ENCODE measurements at places on chromosomes 1 and 21. TPM values are rescaled to one million over a fixed set of nuclear protein-coding genes. Genes with fewer than 3 reads are reported as not detected.

Gene B3GALT5
- total RNA-seq = 0.06 TPM

Gene PRDM16
- 0.99 TPM for total RNA-seq

Gene PLPPR4
- 1.5 TPM for total RNA-seq

Gene MYBPH
- total RNA-seq = not detected

Gene FAM167B
- 5.5 TPM for total RNA-seq

Gene SPATA46
- total RNA-seq = not detected

Gene DPT
- 111 TPM for total RNA-seq

Gene MATN1
- total RNA-seq = not detected

Gene NBPF4
- not detected for total RNA-seq

Gene TEDDM1
- total RNA-seq = not detected

- peak; percentile 75 for DNase-seq
These were observed 150.1 kb downstream of the CDC7 start for GRCh38 chr1:91650764-91651163.

GRCh38 chr21:19541602-19542001 lies 1138.0 kb upstream of the TMPRSS15 start:
- no peak for DNase-seq

DNA sequence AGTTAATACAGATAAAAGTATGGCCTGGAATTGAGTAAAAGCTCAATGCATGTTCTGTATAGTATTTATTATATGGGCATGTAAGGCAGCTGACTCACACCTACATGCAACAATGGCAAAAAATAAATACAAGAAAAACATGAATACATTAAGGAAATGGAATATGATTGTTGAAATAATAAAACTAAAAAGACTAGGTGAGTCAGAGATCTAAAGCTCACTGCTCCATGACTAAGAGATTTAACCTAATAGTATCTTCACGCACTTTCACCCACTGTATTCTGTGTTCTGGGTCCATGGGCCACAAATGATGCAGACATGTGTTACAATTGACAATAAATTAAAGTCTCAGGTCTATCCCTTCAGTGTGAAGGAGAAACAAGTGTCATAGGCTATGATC lies 607.0 kb downstream of the AGBL4 start:
- no peak for DNase-seq

GRCh38 chr1:62783736-62784508 lies at the start of gene ATG4C:
Gene ATG4C, plus strand, starts transcription at chr1:62784132. Its CDS starts 19,655 bp downstream, at chr1:62803787.
- peak; percentile 96 for DNase-seq

DNA sequence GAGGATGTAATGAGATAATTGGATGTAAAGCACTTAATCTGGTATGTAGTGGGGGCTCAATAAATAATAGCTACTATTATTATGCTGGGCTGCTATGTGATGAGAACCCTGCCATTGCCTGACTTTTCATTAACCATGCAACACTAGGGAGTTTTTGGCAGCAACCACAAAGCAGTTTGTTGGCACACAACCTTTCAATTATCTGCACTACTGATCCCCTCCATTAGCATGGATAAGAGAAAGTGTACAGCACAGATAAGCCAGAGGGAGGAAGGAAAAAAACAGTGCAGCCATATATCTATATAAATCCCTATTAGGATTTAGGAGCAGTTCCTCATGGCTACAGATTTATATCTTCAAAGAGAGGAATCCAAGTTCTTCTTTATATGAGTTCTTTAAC lies 498.5 kb downstream of the NUF2 start:
- DNase-seq = no peak

- no peak for DNase-seq
These were observed 31.2 kb upstream of the CSF3R start for GRCh38 chr1:36513676-36514473.

DNA sequence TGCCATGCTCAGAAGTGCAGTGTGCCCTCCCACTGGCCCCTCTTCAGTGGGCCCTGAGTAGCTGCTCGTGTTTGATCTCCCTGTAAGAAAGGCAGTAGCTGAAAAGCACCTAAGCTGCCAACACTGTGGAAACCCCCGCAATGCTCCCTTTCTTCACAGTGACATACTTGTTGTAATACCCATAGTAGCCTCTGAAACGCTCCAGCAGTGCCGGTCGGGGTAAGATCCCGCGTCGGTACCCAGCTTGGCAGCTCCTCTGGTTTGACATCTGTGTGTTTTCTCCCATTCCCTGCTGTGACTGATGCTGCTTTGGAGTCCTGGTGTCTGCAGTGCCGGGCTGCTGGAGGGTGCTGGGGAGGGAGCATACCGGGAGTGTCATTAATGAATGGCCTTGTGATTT lies 3.6 kb downstream of the CHAF1B start:
- no peak for DNase-seq

DNA sequence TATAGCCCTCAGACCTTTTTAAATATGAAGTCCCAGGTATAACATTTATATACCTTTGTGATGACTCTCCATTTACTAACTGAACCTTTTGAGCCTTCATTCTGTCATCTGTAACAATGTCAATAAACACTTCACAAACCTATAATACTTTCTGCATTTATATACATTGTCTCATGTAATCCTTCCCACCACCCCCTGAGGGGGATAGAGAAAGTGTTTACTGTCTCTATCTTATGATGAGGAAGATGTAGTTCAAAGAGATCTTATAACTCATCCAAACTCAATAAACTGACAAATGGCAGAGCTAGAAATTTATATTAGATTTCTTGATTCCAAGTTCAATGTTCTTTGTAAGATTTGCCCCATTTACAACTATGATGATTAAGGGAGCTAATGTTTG lies 48.3 kb upstream of the CR2 start:
- DNase-seq = no peak

- DNase-seq = no peak
These were observed 90.0 kb downstream of the ASH1L start for GRCh38 chr1:155472491-155473083.

GRCh38 chr1:31831397-31832378 lies 15.9 kb upstream of the SPOCD1 start:
- DNase-seq = no peak

- no peak for DNase-seq
These were observed 28.3 kb downstream of the BACH1 start for GRCh38 chr21:29326914-29327554.

- no peak for DNase-seq
These were observed 14.6 kb upstream of the UMODL1 start for GRCh38 chr21:42056468-42056867.

- DNase-seq = no peak
These were observed 33.5 kb upstream of the UTS2 start for GRCh38 chr1:7886405-7886745.

DNA sequence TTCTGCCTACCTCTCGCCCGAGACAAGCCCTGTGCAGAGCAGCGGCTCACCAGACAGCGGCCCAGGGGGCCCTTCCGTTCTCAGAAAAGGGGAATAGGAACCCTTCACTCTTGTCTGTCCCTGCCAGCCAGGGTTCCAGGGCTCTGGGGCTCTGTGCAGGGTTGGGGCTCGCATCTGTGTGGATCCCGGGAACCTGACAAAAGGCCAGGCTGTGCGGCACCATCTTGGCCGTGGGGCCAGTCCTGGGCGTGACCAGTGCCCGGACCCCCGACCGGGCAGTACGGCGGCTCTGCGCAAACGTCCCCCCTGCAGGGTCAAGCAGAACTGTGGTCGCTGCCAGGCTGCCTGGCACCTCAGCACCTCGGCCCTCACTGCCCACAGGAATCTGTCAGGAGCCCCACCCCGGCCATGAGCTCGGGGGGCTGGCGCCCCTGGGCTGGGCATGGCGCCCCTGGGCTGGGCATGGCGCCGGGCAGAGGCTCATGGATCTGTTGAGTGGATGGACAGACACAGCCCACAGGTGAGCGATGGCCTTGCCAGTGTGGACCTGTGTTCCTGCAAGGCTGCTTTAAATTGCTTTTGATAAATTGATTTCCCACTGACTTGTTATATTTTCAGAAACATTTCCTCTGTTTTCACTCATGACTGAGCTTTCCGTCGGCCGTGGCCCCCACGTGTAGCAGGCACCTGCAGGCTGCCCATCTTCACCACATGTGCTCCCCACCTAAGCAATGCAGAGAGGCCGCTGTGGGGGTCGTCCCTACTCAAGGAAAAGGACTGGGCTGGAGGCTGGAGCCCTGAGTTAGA lies 59.0 kb downstream of the SLX9 start:
- DNase-seq = no peak

GRCh38 chr1:171730052-171730451 lies 11.8 kb downstream of the VAMP4 start:
- no peak for DNase-seq

GRCh38 chr1:53740621-53741105 lies 1.7 kb upstream of the GLIS1 start:
- no peak for DNase-seq

GRCh38 chr1:42669936-42670335 lies 11.7 kb downstream of the PPIH start:
- no peak for DNase-seq

- DNase-seq = no peak
These were observed 863 bp downstream of the FH start for GRCh38 chr1:241518476-241519307.

DNA sequence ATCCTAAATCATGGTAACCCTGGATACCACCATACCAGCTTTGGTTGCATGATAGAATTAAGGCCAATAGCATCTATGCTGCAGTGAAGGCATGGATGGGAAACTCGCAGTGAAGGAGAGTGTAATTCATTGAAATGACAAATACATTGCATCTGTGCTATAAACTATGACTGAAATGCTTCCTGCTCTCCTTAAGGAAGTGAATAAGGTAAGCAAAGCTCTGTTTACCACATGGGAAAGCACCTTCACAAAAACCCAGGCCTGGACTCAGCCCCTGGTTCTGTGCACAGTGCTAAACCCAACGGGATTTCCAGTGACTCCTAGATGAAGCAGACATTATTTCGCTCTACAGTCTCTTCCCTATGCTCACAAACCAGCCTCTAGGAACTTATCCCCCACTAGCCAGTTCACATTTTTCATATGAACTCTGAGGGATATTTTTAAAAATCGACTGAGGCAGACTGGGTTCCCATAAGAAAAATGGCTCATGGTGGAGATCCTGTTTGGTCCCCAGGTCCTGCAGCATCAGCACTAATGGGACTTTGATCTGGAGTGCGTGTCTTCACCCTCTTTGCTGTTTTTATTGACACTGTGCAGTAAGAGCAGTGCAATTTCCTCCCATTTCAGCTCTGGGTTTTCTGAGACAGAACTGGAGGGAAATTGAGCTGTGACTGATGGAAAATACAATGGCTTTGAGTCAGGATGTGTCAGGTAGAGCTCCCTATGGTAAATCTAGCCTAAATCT lies 362.7 kb downstream of the SIPA1L2 start:
- no peak for DNase-seq

GRCh38 chr1:193971595-193971994 lies 785.2 kb upstream of the B3GALT2 start:
- DNase-seq = no peak

- no peak for DNase-seq
These were observed 28.3 kb downstream of the KIRREL1 start for GRCh38 chr1:158021721-158022120.

Data from left cardiac atrium (tissue), 4 donors.